ENCODE measurements at places on chromosomes 2 and 18.
A peak's percentile ranks its signal among the peaks of the same experiment; 100 is the strongest.

GRCh38 chr2:224666951-224667553 lies 49.1 kb downstream of the CCDC195 start:
- DNase-seq: no peak

GRCh38 chr18:63646936-63647335 lies 2.9 kb upstream of the SERPINB4 start:
- DNase-seq: no peak

DNA sequence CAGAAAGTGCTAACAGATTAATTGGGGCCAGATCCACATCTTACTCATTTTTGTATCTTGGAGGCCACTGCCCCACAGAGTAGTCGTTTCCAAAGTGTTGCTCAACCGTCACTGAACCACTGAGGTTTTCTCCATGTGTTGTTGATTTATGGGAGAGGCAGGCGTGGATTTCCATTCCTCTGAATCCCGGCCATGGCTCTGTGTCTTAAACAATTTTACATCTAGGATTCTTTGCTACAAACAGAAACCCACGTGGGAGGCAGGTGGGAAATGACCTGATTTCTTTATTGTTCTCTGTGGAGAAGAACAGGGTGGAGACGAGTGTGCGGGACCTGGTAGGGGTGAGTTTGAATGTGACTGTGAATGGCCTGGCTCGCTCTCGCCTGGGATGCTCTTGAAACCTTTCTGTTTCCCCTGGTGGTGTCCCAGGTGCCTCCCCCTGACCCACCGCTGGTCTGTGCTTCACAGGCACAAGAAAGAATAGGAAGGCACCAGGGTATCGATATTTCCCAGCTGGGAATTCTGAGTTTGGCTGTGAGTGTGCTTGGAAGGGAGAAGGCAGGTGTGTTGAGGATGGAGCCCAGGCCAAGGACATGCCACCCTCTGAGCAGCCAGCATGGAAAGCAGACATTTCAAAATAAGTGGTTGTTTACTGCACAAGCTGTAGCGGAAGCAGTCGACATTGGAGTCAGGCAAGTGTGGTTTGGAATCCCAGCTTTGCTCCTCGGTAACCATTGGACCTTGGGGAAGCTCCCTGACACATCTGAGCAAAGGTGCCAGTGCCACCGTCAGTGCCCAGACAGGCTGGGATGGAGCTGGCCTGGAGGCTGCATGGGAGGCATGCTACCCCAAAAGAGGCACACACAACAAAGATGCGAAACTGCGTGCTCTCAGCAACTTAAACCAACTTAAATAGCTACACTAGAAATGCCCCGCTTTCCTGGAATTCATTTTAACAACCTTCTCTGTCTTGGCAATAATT lies 50.0 kb downstream of the LPIN1 start:
- no peak for DNase-seq

DNA sequence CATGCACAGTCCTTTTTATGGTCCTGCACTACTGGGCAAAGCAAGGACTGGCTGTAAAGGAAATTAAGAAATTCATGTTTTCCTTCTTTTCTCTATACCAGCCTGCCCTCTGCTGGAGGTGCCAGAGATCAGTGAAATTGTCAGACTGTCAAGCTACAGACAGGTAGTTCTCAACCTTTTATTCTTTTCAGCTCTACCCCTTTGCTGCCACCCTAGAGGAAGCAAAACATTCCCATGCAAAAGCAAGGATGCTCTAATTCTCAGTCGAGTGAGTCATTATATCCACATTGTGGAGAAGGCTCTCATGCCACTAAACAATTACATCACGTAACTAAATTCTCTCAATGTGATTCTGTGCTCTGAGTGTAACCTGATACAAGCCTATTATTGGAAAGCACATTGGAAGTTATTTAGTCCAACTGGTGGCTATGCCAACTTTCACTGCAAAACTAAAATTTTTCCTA lies 25.0 kb upstream of the RAPGEF4 start:
- DNase-seq: peak; percentile 58

- DNase-seq: peak; percentile 80
Measured at GRCh38 chr18:75210274-75211001, at the start of gene TSHZ1. TSS of gene TSHZ1 (plus strand) at chr18:75210797. CDS start at chr18:75211877, 1,080 bp downstream.

- no peak for DNase-seq
Measured at GRCh38 chr2:150136893-150137292, 350.6 kb downstream of the RND3 start.

- DNase-seq: peak; percentile 88
Measured at GRCh38 chr2:221517696-221518151, 54.4 kb downstream of the EPHA4 start.

GRCh38 chr2:147051248-147051647 lies 793.6 kb upstream of the ACVR2A start:
- no peak for DNase-seq

DNA sequence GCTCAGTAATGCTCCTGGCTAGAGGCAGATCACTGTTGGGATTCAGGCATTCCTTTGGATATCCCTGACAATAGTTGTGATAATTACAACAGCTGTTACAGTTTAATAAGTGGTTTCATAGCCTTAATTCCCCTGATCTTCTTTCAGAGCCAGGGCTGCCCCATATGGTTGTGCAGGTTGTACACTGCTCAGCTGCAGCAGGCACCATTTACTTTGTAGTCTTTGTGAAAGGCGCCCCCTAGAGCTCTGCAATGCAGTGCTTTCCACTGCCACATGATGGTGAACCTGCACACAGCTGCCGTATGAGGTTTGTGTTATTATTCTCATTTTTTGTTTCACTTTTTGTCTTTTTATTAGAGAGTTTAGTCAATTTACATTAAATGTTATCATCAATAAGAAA lies 239.1 kb downstream of the KCNS3 start:
- peak; percentile 23 for DNase-seq

- no peak for DNase-seq
Measured at GRCh38 chr2:85154048-85154753, 21.0 kb downstream of the TCF7L1 start.

DNA sequence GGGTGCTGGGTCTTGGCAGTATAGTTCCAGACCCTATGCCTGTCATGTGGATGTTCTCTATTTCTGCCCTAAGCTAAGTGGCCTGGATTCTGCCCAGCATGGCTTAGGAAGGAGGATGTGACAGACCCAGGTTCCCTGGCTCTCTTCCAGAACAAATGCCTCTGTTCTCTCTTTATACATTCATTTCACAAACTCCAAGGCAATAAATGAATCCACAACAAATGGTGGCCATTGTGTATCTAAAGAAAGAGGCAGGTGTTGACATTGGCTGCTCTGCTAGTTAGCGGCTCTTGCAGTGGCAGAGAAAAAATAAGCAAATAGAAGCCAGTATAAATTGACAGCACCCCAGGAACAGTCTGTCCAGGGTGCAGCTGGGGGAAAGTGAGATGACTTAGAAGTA lies 298.6 kb downstream of the SUCLG1 start:
- DNase-seq: no peak

DNA sequence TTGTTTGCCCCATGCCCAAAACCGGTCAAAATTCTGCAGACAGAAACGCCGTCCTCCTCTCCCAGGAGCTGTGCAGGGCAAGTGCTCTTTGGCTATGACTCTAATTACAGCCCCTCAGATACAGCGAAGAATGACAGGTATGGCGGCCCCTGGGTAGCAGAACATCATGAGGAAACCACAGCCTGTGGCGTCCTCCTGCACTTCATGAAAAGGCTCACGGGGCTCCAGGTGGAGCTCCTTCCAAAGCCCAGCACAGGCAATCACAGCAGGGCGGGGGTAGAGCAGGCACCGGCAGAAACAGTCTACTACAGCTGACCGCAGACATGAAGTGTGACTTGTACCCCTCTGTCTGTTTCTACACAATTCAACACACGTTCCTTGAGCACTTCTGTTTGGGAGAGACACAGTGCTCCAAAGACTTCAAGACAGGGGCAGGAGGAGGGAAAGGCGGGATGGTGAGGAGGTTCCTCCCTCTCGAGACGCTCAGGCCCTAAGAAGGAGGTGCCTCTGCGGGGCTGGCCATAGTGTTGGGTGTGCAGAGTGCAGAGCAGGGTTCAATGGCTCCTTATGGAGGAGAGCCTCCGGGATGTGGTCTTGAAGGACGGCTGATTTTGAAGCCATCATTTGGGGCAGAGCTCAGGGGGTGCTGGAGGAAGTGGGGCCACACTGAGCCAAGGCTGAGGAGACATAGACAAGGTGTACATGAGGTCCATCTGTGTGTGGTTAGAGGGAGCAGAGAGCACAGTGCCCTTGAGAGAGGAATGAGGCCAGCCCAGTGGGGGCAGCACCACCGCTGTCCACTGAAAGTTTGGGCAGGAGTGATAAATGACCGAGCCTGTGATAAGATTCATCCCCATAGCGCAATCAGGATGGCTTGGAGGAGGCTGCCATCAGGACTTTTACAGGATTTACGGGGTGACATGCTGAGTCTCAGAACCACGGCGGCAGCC lies 468.3 kb downstream of the EIPR1 start:
- DNase-seq: no peak

DNA sequence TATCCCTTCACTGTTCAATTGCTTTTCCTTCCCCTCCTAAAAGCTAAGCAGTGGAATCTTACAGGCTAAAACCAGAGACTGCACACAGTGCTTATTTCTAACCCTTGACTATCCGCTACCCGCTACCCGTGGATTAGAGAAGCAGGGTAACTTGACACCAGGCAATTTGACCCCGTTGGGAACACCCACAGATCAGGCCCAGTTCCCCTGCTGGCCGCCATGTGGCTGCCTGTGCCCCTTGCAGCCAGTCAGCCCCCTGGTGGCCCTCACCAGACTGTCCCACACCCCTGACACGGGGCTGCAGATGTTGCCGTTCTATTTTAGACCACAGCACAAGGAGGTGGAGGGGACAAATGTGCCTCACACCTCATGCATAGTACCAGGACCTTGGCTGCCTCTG lies 74.8 kb downstream of the TXNL1 start:
- DNase-seq: no peak

- DNase-seq: no peak
Measured at GRCh38 chr2:191866675-191867506, 20.0 kb upstream of the CAVIN2 start.

- no peak for DNase-seq
Measured at GRCh38 chr2:118386641-118387302, 298.5 kb downstream of the INSIG2 start.

- no peak for DNase-seq
Measured at GRCh38 chr2:18398833-18399232, 161.6 kb downstream of the RDH14 start.
